ENCODE measurements at places on chromosomes 11 and 22.

DNA sequence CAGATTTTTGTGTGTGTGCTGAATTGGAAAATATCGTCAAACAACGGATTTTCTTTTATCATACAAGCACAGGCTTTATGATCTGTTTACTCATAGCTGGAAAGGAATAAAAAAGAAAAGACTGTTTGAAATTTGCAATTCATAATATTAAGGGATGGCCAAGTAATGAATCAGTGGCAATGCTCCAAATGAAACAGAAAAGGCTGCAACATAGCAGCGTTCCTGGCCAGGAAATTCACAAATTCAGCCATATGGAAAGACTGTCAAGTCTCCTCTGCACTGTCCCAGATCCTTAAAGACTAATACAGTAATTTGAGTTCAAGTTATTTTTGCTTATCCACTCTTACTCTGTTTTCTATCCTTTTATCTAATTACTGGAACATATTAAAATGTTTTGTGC is 98.2 kb downstream of the MSANTD4 start:
- DNase-seq, result no peak

- no peak for DNase-seq
These were observed 65.3 kb downstream of the CEP164 start for GRCh38 chr11:117392979-117393378.

DNA sequence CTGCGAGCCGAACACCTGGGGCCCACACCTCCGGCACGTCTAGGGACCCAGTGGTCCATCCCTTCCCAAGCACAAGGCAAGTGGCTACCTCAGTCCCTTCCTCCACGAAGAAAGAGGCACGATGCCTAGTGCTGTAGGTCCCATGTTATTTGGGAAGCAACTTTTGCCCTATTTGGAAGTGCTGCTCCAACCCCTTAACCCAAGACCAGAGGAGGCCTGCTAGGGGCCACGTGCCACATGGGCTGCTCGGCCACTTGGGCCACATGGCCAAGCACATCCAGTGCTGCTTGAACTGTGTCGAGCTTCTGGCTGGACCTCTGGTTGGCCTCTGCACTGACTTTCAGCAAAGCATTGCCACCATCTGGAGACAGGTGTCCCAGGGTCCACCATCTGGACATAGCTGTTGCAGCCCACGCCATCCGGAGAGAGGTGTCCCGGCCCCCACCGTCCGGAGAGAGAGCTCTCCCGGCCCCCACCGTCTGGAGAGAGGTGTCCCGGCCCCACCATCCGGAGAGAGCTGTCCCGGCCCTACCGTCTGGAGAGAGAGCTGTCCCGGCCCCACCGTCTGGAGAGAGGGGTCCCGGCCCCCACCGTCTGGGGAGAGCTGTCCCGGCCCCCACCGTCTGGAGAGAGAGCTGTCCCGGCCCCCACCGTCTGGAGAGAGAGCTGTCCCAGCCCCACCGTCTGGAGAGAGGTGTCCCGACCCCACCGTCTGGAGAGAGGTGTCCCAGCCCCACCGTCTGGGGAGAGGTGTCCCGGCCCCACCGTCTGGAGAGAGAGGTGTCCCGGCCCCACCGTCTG is 6.5 kb upstream of the B4GALNT4 start:
- no peak for DNase-seq

GRCh38 chr11:61700720-61701119 is 20.5 kb downstream of the DAGLA start:
- no peak for DNase-seq

- no peak for DNase-seq
These were observed 128.9 kb downstream of the DBX1 start for GRCh38 chr11:20031155-20032001.

GRCh38 chr22:44582016-44582415 is 84.0 kb upstream of the RTL6 start:
- DNase-seq, result no peak

- DNase-seq, result no peak
These were observed 67.0 kb upstream of the TBCEL start for GRCh38 chr11:120956710-120957495.

DNA sequence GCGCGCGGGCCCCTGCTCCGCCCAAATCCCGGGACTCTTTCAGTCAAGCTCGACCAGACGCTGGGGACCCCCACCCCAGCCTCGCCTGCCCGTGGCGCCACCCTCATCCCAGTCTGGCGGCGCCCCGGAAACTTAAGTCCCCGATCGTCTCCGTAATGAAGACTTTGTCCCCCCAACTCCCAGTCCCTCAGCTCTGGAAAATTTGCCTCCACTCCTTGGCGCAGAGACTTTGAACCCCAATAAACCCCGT is 348 bp downstream of the PLCB3 start:
- DNase-seq, result no peak

GRCh38 chr22:44540756-44541670 is 43.0 kb upstream of the RTL6 start:
- DNase-seq, result no peak
